Suprapubic skin (tissue), 4 donors: ENCODE measurements at places on chromosomes 16 and 17.

DNA sequence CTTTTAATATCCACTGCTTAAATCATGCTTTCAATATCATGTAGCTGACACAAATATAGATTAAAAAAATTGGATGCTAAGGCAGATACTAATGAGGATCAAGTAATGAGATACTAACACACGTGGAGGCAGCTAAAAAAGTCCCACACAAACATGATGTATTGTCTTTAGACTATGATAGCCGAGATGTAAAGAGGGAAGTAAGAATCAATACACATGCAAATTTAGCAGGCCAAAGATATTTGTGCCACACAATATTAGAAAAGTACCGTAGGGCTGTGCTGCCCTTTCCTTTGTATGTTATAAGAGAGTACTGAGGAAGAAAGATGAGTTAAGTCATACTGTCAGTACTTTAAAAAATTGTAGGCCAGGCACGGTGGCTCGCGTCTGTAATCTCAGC lies 51.4 kb upstream of the STAC2 start:
- DNase-seq = no peak

DNA sequence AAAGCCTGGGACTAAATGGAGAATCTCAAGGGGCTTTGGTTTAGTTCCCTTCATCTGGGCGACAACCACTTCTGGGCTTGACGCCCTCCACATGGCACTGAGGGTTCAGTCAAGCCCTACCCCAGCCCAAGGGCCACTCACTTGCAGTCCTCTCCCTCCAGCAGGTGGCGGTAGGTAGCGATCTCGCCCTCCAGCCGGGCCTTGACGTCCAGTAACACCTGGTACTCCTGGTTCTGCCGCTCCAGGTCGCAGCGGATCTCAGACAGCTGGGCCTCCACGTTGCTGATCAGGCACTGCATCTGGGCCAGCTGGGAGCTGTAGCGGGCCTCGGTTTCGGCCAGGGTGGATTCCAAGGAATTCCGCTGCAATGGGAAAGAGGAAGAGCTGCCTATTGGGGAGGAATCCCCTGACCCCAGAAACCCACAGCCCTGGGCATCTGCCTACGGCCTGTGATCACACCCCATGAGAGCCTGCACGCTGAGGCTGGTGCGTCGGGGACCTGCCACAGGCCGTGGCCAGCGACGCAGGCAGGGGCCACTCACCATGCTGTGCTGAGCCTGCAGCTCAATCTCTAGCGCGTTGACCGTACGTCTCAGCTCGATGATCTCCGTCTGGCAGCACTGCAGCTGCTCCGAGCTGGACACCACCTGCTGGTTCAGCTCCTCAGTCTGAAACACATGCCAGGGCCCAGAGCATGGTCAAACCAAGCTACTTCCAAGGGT lies 2.7 kb downstream of the KRT36 start:
- DNase-seq = no peak

- no peak for DNase-seq
Observed at GRCh38 chr16:3152991-3153368, 18.2 kb downstream of the ZNF213 start.

- no peak for DNase-seq
Observed at GRCh38 chr16:74309789-74310781, 13.5 kb downstream of the PSMD7 start.

- DNase-seq = peak; percentile 77
Observed at GRCh38 chr16:11742093-11742535, 543 bp downstream of the TXNDC11 start.

- no peak for DNase-seq
Observed at GRCh38 chr17:59392973-59393679, 61.7 kb downstream of the YPEL2 start.

DNA sequence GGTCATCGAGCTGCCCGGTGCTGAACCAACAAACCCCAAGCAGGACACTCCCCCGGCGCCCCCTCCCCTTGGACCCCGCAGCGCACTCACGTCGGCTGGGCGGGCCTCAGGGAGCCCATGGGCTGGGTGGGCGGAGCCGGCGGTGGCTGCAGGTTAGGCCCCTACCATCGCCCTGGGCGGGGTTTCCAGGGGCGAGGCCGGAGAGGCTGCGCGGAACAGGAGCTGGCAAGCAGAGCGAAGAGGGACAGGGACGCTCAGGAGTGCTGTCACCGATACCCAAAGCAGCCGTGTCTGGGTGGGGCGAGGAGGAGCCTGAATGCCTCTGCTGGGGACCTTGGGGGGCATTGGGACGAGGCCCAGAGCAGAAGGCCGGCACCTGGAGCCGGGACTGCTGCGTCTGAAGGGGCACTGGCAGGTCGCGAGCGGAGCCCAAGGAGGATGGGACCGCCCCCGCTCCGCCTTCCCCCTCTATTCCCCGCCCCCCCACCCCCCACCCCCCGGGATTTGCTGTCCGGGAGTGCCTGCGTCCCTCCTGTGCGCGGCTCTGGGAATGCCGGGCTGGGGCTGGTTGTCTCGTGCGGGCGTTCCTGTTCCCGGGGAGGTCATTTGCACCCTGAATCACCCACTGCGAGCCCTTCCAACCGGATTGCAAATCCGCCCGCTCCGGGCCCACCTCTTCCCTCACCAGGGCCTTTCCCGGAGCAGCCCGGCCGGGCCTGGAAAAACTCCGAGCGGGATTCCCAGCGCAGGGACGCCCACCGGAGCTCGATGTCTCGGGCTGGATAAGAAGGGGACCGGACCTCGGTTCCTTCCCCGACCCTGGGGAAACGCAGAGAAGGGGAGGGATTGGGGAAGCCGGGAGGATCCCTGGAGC lies 902 bp downstream of the ARHGAP27 start:
- DNase-seq = peak; percentile 93
